Cortex of kidney (tissue), 1 donor: ENCODE measurements at places on chromosomes 6 and 20.

DNA sequence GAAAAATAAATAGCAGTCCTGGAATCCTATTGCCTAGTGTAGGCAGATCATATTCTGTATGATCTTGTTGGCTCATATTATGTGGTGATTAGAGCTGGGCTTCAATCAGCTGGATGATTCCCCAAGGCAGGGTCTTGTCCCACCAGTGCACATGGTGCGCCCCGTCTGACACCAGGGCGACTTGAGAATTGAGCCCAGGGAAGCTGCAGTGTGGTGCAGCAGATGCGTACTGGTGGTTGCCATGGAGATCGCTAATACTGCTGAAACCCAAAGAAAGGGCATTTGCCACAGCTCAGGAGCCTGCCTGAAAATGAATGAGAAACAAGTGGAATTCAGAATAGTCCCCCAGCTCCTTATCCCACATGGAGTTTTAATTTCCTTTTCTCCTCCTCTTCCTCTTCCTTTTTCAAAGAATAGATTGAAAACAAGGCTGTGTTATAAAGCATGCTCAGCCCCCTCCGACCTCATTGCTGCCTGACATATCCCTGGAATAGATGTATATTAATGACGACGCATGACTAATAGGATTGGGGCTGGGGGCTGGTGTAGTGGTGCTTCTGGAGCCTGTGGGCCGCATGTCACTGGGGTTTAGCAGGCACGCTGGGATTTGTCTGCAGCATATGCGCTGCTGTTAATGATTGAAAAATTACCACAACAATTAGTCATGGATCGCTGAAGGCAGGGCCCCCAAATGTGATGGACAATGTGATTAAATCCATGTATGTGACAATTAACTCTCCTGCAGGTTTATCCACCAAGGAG is 210.5 kb downstream of the FARS2 start:
- DNase-seq, result no peak

DNA sequence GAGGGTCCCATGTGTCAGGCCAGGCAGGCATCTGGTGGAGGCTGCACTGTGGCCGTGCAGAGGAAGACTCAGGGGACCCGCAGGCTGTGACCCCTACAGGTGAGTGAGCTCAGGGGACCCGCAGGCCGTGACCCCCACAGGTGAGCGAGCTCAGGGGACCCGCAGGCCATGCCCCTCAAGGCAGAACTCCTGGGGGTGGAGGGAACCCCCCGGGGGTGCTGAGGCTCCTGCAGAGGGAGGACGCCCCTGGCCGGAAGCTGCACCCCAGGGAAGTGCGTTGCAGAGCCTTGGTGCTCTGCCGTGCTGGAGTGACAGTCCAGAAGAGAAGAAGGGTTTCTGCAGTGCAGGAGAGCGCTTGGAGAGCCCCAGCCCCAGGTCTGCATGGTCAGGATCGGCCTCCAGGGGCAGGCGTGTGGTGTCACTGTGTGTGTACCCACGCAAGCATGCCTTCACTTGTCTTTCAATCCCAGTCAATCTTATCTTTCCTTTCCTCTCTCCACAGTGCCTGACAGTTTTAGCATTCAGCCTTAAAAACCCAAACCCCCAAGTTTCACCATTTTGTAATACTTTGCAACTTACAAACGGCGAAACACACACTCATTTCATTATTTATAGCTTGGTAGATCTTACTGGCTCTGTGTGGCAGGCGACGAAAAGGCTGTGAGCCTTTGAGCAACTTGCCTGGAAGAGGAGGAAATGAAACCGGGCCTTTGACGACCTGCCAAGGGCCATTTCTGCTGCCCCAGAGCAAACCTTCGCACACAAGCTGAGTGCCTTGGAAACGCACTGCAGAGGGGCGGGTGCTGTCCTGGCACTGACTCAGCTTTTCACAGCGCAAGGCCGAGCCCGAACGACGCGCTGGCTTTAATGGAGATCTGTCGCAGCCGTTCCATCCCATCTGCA is 101.4 kb upstream of the AGPAT4 start:
- DNase-seq, result no peak

- no peak for DNase-seq
Measured at GRCh38 chr6:128517124-128517523, 3.3 kb downstream of the PTPRK start.

- DNase-seq, result no peak
Measured at GRCh38 chr6:54614499-54615195, 231.9 kb upstream of the FAM83B start.

DNA sequence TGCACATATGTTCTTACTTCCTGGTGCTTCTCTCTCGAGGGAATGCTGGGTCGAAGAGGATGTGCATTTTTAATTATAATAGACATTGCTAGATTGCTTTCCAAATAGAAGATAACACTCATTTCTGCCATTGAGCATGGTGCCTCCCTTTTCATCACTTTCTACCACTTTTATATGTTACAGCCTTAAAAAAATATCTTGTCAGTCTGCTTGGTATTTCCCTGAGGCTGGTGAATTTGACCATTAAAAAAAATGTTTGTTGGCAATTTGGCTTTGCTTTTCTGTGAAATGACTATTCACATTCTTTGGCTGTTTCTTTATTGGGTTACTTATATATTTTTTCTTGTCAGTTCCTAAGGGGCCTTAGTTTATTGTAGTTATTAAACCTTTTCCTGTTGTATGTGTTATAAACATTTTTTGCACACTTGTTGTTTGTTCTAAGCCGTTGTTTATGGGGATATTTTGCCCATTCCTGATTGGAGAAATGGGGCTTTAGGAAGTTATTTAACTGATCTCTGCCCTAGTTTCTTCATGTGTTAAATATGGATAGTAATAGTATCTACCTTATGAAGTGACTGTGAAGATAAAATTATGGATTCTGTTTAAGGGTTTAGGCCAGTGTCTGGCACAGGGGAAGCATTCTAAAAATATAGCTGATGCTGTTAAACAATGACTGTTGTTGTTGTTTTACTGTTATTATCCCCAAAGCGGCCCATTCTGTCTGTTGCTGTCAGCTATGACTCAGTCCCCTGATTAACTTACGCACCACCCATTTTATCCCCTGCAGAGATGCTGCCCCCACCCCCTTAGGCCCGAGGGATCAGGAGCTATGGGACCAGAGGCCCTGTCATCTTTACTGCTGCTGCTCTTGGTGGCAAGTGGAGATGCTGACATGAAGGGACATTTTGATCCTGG is 3.8 kb downstream of the DDR1 start:
- no peak for DNase-seq

- no peak for DNase-seq
Measured at GRCh38 chr20:32973077-32973717, 31.0 kb downstream of the SUN5 start.

DNA sequence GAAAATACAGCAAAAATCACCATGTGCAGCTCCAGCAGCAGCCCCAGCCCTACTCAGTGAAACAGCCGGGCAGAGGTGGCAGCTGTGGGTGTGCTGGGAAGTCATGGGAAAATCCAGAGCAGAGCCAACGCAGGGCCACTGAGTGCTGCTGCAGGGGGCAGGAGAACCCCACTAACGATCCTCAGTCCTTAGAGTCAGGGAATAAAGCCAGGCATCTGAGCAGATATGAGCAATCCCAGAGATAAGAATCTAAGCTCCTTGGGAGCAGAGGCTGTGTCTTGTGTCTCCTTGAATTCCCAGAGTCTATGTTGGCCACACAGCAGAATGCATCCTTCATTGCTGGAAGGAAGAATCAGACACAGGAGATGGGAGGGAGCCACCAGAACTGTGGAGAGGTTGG is 493.1 kb upstream of the MAP3K7 start:
- DNase-seq, result no peak

DNA sequence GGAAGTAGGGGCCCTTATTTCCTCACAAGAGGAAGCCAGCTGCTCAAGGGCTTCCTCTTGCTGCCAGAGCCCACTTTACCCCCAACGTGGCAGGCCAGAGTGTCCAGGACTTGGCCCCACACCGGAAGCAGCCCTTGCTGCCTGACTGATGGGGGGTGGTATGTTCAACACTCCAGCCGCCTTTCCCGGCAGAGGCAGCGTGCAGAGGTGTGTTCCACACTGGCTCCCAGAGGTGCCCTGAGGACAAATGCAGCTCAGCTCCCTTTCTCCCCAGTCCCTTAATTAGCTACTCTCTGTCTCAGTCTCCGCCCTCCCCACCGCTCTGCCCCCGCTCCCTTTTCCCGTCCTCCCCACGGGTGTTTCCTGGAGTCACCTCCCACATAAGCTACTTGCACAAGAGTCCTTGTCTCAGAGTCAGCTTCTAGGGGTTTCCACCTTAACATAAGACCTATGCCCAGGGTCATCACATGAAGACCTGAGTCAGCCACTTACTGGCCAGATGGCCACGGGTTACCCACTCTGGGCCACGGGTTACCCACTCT is 61.7 kb upstream of the SHLD1 start:
- DNase-seq, result no peak

GRCh38 chr20:49505518-49505917 is 23.1 kb upstream of the KCNB1 start:
- no peak for DNase-seq

DNA sequence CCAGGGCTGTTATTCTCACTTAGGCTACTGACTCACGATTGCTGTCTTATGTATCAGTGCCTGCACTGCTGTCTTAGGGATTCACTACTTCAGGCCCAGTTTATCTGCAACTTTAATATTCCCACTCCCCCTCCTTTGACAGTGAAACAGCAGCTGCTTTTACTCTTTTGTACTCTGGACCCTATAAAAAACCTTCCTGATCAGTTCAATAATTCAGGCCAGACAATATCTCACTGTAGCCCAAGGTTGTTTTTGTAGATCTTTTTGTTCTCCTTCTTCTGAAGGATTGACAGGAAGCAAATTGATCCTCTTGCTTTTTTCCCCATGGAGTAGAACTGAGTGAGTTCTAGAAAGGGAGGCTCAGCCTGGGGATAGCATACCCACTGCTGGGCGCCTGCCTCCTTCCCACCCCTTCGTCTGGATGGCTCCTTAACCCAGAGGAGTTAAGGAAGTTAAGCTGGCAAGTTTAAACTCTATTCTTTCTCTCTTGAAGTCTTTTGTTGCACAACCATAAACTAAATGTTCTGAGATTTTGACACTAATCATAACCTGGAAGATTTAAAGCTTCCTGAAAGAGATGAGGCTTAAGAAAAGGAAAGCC is 22.0 kb upstream of the EYS start:
- DNase-seq, result no peak

GRCh38 chr20:60352596-60352995 is 394.4 kb downstream of the CDH26 start:
- DNase-seq, result no peak

DNA sequence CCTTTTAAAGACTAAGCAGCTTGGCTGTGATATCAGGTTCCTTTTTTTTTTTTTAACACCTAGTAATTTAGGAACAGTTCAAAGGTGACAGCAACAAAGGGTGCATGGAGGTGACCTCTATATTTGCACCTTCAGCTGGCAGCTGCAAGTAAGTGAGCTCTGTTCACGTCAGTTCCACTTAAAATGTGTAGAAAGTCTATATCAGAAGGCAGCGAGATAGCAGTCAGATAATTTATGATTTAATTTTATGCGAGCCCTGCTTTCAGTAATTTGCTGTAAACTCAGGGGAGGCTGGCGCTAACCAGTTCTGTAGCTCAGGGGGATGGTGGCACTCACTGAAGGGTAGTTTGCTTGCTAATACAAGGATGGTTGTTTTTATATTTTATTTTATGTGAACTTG is 602.8 kb upstream of the MMS22L start:
- no peak for DNase-seq

DNA sequence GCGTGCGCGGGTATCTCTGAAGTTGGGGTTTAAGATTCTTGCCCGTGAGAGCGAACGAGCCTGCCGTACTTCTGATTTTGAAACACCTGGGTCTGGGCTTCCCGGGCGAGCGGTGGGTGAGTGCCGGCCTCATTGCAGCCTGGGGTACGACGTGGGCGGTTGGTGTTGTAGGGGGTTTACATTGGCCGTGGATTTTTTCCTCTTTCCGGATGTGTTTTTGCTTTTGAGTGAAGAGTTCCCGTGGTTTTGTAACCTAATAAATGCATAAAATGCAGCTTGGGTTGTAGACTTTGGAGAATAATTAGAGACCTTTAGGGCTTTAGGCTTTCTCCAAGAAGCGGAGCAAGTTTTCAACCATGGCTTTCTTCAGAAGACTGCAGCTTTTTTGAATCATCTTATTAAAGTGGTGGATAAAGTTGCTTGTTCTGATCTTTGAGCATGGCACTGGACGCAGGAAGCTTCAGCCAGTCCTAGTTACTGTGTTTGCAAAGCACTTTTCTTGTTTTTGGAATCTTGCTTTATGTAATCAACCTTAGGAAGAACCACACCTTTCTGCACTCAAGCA is 314 bp downstream of the FARS2 start:
- no peak for DNase-seq

- no peak for DNase-seq
Measured at GRCh38 chr20:50551288-50551687, 41.1 kb downstream of the PTPN1 start.

DNA sequence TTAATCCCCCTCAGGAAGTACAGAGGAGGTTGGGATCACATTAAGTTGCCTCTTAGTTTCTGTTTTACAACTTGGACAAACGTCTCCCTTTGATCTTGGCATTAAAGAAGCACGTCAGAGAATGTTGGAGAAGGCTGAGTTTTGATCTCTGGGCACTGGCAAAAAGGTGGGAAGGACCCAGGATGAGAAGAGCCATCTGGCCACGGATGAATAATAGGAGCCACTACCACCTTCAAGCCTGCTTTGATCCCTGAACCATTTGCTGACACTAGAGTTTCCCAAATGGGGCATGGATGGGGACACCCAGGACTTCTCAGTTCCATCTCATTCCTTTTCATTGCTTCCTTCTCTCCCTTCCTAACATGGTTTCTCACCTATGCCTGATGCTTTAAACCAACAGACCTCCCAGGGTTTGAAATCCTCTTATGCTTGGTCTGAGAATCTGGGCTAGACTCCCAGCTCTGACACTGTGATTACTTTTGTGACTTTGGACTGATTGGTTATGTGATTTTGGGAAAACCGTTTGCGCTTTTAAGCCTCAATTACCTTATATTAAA is 5.8 kb downstream of the TM9SF4 start:
- no peak for DNase-seq
